ENCODE measurements at places on chromosomes 1 and 21. TPM values are rescaled to one million over a fixed set of nuclear protein-coding genes. Genes with fewer than 3 reads are reported as not detected.

OR10J1 gene
- total RNA-seq: not detected

PRKAA2 gene
- total RNA-seq: 3.2 TPM

DNA sequence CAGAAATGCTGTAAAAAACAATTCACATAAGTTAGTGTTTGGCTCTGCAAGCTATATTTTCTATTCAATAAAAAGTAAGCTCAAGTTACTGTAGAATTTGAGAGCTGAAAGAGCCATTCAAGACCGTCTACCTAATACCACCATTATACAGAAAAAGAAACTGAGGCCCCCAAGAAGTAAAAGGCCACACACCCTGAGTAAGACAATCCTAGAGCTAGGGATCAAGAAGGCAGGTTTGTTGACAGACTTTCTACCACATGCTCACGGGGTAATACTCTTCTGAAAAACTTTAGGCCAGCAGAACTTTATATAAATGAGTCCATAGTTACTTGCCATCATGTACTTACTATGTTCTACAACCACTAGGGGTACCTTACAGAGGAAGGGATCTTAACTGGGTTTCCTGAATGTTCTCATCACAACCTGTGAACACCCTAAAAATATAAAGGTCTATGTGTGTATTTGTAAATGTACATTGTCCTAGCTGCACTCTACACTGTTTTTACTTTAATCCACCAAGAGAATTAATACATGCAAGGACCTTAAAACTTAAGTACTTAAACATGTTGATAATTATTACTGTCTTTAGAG lies 2.7 kb downstream of the PSMG1 start:
- peak; percentile 28 for DNase-seq

GRCh38 chr1:223374064-223374610 lies 10.2 kb upstream of the SUSD4 start:
- DNase-seq: no peak

DNA sequence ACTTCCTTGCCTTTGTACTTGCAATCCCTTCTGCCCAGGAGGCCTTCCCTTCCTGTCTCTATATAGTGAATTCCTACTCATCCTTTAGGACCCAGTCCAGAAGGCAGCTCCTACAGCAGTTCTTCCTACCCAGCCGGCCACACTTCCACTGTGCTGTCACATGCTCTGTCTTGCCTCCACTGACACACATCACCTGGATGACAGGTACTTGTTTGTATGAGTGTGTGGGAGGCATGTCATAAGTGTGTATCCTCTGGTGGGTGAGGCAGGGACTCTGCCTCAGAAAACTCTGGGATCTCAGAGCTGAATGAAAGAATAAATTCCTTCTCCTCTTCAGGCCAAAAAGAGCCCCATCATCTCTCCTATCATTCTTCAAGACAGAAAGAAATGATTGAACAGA lies 5.1 kb upstream of the OSCP1 start:
- no peak for DNase-seq

DNA sequence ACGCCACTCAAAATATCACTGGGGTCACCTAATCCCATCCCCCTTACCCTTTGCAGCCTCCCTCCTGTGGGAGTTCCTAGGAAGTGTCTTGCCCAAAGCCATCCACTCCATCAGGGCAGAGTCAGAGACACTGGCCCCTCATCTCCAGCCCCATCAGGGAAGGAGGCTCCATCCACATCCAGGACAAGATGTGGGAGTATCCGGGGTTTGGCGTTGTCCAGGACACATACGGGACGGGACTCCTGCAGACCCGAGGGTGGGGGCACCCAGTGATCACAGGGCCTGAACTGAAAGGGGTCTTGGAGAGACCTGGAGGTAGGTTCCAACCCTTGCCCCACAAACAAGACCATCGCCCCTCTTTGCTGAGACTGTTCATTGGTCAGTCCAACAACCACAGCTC lies 348.2 kb downstream of the MATN1 start:
- no peak for DNase-seq

GRCh38 chr1:8525216-8525557 lies 207.3 kb downstream of the SLC45A1 start:
- no peak for DNase-seq

GRCh38 chr1:32965251-32965747 lies 690 bp upstream of the RNF19B start:
- DNase-seq: no peak

DNA sequence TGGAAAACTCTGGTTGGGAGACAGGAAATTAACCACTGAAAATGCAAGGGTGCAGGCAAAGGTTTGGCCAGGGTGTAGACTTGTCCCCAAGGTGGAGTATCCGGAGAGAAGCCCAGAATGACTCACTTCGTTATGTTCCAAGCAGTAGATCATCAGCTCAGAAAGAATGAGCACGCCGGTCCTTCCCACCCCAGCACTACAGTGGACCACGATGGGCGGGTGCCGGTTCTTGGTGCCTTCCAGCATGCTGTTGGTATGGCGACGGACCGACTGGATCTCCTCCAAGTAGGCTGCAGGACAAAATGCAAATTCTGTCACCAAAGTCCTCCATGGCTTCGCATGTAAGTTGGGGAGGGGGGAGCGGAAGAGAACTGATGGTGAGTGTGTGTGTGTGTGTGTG lies 83.4 kb downstream of the SMYD2 start:
- DNase-seq: no peak

DNA sequence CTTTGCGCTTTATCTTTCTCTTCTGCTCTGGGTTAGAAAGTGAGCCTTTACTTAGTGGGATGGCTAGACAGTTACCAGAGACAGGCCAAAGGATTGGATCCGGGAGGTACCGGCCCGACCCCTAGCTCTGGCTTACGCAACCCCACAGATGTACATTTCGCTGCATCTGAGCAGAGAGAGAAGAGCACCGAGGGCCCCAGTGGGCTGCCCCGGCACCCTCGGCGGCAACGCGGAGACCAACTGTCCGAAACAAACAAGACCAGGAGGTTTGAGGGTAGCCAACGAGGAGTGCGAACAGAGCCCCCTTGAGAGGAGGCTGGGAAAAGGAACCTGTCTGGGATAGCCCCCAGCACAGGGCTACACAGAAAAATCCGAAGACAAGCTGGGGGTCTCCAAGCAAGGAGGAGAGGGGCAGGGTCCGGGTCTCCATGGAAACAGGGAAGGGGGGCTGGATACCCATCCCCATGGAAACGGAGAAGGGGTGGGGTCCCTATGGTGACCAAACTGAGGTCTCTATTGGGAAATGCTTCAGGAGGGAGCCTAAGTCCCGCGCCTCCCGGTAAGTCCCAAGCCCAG lies 373 bp downstream of the MTF1 start:
- DNase-seq: no peak

GRCh38 chr1:62778208-62778607 lies 5.7 kb upstream of the ATG4C start:
- no peak for DNase-seq

DNA sequence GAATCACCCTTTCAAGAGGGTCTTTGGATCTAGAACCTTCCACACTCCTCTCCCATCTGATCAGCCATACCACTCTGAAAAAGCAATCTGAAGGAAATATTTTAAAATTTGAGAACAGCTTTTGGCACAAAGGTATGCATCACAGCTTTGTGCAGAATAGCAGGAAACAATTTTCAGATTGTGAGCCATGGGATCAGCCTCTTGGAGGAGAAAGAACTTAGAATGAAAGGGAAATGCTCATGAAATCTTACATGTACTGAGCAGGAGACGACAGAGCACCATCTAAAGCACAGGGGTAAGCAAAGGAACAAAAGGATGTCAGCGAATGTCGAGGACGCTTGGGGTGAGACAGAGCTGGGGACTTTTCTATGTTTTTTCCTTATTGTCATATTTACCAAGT lies 54.4 kb downstream of the EDN2 start:
- DNase-seq: no peak

- no peak for DNase-seq
These were observed 41.2 kb upstream of the RIPK4 start for GRCh38 chr21:41808094-41808493.

DNA sequence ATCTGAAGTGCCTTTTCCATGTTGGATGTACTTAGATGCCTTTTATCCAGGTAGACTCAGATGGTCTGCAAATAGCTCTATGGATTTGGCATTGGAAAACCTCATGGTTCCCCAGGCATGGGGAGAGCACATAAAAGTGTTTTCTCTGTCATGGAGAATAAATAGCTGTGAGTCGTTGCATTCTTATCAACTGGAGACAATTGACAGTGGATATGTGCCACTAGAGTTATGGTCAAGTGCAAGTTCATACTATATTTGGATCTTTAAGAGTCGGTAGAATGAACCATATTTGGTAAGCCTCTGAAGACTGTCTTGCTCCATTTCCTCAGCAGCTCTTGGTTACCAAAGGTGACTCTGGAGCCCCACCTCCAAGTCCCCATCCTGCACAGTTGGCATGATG lies 83.7 kb downstream of the ROR1 start:
- no peak for DNase-seq

DNA sequence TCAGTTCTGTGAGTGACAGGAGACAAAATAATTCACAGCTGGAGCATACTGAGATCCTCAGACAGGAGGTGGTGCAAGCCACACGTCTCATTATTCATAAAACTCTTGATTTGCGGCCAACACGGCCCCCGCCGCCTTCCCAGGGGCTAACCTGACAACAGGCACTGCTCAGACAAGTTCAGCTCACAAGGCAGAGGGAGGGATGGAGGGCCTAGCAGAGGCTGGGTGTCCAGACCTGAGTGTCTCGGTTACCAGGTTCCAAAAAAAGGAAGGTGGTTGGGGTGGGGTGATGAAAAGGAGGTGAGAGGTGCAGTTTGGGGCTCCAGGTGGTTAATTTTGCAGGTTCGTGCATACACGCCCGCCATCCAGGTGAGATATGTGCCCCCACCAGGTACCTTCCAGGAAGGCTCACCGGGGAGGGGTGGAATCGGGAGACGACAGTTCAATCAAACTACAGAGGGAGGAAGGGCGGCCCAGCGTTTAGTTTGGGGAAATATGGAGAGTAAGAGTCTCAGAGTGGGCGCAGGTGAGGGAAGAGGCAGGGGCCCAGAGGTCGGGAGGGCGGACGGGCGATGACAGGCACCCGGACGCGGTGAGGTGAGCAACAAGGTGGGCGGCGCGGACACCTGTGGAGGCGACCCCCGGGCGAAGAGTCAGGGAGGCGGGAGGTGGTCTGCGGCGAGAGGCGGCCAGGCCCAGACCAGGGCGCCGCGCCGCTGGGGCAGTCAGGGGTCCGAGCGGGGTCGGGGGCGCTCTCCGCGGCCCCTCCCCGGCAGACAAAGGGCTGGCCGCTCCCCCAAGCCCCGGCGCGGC lies 629 bp downstream of the CTNNBIP1 start:
- DNase-seq: peak; percentile 52
